ENCODE measurements at places on chromosomes 3 and 15.
A peak's percentile ranks its signal among the peaks of the same experiment; 100 is the strongest.

DNA sequence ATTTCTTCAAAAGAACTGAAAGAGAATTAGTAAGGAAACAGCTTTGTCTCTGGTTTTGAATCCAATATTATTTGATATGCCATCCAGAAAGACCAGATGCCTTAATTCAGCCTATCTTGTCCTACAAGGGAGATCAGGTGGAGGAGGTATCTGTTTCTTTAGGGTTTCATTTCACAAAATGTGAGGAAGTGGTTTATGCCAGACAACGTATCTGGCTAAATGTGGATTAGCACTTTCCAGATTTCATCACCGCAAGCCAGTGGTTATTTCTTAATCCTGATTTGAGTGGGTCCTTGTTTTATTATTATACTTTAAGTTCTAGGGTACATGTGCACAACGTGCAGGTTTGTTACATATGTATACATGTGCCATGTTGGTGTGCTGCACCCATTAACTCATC, 271.1 kb downstream of the EBLN2 start:
- no peak for DNase-seq

DNA sequence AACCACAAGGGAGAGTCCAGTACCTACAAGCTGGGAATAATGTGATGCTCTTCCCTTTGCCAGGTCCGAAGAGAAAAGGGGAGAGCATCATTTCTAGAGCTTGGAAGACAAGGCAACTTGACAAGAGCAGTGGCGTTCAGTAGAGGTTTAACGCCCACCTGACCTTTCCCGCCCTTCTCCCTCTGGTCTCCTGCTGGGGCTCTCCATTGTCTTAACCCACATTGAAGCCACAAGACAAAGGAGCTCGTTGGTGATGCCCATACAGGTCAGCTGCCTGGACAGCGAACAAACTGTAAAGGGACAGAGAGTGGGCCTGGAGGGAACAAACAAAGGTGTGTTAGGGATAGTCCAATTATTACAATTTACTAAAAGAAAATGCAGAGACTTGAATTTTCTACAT, 13.1 kb upstream of the DUT start:
- no peak for DNase-seq

DNA sequence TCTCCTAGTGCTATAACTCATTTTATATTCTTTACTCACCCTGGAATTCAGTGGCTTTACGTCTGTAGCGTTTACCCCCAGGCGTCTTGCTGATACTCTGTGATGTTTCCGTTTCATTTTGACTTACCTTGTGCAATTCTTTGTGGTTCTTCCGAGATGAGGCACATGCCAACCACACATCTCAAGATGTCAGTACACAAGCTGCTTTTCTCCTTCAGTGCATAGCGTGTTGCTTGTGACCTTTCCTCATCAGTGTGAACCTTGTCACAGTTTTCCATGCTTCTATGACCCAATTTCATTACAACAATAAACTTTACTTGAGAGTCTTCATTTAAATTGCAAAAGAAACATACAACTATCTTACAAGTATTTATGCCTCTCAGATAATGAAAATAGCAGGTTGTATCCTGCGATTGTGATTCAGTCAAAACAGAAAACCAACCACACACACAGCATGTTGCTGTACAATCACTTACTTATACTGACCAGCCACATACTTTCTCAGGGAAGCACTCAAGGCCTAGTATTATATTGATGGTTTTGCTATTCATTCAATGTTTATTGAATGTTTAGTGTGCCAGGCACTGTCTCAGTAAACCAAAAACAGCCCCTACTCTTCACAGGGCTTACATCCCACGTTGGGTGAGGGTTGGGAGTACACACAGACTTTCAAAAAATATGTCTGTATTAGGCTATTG, 4.6 kb upstream of the TBL1XR1 start:
- peak; percentile 33 for DNase-seq

GRCh38 chr15:28096670-28097431, 2.3 kb downstream of the OCA2 start:
- no peak for DNase-seq

- no peak for DNase-seq
Measured at GRCh38 chr3:104437131-104437750, 929.5 kb upstream of the ALCAM start.

DNA sequence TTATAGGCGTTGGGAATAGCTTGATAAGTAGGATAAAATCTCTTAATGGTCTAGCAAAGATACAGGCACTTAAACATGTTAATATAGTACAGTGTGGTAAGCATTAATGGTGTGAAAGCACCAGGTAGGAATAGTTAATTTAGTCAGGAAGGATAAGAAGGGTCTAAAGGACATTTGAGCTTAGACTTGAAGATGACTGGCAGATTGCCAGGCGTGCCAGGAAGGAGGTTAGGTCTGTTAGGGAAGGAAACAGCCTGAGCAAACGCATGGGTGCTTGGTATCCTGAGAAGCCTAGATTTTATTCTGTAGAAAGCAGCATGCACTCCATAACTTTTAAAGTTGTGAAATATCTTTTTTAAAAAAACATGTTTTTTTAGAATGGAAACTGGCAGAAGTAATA, 17.7 kb downstream of the SEC62 start:
- no peak for DNase-seq

- no peak for DNase-seq
Measured at GRCh38 chr3:177402533-177402932, 205.3 kb upstream of the TBL1XR1 start.

GRCh38 chr3:11476735-11477144, 167.0 kb downstream of the VGLL4 start:
- DNase-seq = no peak

- no peak for DNase-seq
Measured at GRCh38 chr3:67415511-67415910, 238.9 kb downstream of the SUCLG2 start.

DNA sequence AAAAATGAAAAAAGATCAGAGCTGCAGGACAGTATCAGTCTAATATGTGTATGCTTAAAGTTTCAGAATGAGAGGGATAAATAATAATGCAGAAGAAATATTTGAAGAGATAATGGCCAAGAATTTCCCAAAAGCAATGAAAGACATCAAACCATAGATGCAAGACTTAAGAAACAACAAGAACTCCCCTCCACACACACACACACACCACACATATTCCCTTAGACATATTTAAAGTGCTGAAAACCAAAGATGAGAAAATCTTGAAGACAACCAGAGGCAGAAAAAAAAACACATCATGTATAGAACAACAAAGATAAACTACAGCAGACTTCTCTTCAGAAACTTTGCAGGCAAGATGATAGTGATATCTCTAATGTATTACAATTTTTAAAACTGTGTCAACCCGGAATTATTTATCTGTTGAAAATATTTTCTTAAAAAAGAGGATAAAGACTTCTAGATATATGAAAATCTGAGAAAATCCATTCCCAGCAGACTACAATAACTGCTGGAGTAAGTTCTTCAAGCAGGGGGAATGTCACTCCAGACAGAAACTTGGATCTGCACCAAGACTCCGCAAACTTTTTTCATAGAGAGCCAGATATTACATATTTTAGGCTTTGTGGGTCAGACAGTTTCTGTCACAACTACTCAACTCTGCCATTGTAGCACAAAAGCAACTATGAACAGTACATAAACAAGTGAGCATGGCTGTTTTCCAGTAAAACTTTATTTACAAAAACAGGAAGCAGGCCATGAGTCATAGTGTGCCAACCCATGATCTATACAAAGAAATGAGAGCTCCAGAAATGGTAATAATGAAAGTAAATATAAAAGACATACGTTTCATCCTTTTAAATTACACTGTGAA, 223.4 kb upstream of the CGNL1 start:
- no peak for DNase-seq

DNA sequence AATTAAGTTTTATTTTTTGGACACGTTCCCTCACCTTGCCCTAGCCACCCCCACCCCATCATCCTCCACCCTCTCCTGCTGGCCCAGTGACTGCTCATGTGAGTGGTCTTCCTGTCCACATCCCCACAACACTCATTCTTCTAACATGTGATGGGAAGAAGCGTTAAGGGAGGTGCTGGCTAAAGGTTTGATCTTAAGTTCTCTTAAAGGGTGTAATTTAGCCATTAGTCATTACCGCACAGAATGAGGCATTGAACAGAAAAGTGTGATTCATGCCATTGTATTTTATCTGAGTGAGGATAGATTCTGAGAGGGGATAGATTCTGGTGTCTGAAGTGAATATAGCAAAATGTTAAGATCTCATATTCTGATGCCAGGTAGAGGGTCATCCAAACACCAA, 272.9 kb upstream of the TPM1 start:
- no peak for DNase-seq

GRCh38 chr3:86790884-86791549, 199.9 kb downstream of the VGLL3 start:
- DNase-seq = no peak

DNA sequence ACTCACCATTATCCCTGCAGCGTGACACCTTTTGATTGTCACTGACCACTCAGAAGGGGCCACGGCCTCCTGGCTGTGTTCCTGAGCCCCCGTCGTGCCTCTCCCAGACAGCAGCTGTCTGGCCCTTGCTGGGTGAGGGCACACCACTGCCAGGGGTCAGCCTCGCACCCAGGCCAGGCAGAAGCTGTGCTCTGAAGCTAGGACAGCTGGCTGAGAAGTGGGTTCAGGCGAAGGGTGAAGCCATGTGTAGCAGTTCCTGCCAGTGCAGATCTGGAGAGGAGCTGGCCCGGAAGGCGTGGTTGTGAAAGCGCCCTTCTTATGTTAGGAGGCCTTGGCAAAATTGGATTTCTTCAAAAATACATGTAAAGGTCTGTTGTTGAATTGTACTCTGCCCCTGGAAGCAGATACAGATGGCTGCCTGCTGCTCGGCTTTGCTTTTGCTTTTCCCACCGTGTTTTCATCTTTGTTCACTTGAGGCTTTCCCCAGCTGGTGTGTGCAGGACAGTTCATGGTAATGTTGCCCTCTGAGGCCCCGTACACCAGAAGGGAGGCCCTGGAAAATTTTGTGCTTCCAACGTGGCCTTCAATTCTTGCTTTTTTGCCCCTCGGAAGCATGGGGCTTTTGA, 49.1 kb downstream of the KLHL25 start:
- DNase-seq = no peak

DNA sequence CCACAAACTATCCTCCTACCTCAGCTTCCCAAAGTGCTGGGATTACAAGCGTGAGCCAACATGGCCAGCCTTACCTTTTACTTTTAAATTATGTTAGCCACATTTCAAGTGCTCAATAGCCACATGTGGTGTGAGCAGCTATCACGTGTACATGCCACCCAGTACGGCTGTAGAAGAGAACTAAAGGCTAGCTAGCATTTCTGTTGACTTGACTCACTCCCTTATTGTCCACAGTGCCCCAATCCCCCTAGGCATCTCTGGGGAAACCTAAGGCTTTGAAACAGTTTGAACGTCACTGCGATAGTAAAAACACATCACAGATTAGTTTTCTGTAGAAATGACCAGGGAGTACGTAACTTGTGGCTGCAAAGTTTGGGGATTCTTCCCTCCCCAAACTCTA, 12.0 kb downstream of the C15orf40 start:
- no peak for DNase-seq

GRCh38 chr3:35194666-35195065, 444.7 kb upstream of the ARPP21 start:
- DNase-seq = no peak

DNA sequence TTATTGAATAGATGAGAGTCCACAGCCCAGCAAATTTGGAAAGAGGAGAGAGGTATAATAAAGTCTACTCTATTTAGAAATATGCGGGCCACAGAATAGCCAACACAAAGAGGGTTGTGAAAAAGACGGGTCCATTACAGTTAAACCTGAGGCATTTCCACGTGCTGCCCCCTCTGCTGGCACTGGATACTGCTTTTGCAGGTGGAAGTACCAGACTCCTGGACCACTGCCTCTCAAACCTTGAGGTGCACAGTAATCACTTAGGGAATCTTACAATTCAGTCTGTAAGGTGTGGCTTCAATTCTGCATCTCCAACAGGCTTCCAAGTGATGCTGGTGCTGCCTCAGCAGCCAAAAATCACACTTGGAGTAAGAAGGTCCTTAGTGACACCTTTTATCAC, 3.0 kb upstream of the TFDP2 start:
- no peak for DNase-seq

DNA sequence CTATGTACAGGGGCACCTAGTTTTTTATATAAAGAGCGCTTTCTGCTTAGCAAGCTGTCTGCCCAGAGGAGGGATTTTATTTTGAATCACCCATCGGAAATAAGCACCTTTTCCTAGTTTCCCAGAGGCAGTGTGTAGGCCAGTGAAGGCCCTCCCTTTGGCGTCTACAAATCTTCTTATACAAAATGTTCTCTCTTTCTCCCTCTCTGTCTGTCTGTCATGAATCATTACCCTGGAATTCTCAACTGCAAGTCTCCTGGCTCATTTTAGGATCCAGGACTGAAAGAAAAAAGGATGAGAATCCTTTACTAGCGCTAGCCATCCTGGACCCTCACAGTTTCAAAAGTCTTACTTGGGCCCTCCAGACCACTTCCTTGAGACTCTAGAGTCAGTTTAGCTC, 728.1 kb downstream of the OTOL1 start:
- no peak for DNase-seq

DNA sequence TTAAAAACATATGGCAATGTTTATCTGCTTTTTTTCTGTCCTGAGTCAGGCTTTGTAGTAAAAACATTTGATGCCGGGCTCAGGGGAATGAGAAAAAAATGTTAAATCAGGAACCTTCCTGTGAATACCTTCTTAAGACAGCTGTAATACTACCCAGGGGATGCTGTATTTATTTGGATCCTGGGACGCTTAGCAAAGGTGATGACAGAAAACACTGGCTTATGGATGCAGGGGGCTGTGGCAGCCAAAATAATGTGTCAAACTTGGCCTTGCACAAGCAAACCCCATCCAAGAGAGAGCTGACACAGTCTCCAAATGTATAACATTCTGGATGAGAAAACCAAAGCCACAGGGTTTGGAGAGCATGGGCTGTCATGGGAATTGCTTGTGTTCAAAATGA, 438.2 kb upstream of the PROK2 start:
- no peak for DNase-seq

DNA sequence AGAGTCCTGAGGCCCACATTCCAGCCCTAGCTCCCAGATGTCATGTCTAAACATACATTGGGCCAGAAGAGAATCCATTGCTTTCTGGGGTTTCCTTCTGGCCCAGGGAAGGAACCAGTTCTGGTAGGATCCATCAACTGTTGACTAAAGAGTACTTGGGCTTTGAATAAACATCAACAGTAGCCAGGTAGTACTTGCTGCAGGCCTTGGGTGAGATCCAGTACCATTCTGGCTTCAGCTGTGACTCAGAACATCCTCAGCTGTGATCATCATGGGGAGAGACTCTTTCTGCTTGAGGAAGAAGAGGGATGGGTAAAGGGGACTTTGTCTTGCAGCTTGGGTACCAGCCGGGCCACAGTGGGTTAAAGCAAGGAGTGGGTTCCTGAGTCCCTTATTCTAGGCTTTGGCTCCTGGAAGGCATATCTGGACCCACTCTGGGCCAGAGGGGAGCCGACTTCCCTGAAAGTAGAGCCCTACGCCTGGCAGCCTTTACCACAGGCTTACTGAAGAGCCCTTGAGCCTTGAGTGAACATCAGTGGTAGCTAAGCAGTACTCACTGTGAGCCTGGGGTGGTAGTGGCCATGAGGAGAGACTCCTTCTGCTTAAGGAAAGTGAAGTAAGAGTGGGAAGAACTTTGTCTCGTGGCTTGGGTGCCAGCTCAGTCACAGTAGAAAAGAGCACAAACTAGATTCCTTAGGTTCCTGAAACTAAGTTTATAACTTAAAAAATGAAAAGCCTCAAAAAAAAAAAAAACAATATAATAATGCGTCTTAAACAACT, 128.3 kb downstream of the GOLIM4 start:
- DNase-seq = no peak

- DNase-seq = no peak
Measured at GRCh38 chr3:88611826-88612326, 462.1 kb downstream of the C3orf38 start.

Data from stimulated activated CD4-positive, alpha-beta T cell treated with anti-CD3 and anti-CD28 coated beads, Interleukin-12 subunit alpha, Interleukin-12 subunit beta, amount 100 ng/mL, for 24 hours (primary cell).